NCI-H2171 treated with DMSO at 0.1 percent for 48 hours (cell line): ENCODE measurements at places on chromosomes 6 and 20.

- no peak for DNase-seq
These were observed 24.4 kb downstream of the SPDEF start for GRCh38 chr6:34531580-34532201.

DNA sequence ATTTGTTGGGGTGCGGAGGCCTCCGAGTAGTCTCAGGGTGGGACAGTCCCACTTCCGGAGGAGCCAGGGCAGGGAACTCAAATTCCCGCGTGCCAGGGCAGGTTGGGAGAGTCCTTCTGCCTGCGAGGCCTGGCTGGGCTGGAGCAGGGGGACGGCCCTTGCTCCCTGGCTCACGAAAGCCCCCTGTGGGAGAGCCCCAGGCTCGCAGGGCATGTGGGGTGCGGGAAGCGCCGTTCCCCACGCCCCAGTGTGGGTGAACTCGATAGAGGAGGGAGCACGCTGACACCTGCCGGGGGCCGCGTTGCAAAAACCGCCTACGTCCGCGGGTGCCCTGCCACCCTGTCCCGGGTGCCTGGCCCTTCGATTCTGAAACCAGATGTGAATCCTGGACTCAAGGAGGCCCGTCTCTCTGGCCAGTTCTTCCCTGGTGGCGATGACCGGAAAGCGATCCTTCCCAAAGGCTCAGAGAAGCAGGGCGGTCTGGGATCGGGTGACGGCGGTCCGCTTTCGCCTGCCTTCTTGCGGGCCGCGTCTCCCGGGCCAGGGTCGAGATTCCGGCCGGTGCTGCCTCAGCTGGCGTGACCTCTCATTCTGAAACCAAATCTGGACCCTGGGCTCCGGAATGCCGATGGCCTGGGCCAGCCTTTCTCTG lies 1846.5 kb upstream of the DEFB115 start:
- no peak for DNase-seq

- DNase-seq: peak; percentile 63
These were observed 73.3 kb downstream of the HUS1B start for GRCh38 chr6:583635-584034.

DNA sequence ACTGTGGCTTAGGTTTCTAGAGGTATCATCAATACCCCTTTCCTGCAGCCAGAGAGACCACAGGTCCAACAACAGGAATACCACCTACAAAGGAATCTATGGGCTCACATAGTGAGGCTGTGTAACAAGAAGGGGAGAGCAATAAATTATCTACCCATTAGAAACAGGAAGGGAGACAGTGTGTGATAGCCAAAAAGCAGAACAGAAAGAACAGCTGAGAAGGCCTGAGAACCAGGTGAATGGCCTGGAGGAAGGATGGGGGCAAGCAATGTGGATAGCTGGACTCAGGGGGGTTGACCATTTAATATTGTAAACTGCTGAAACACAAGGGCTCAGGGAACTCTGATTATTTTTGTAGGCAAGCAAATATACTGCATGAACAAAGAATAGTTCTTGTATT lies 628.2 kb downstream of the COL12A1 start:
- DNase-seq: no peak

GRCh38 chr20:23445596-23446217 lies 6.2 kb downstream of the CSTL1 start:
- no peak for DNase-seq

DNA sequence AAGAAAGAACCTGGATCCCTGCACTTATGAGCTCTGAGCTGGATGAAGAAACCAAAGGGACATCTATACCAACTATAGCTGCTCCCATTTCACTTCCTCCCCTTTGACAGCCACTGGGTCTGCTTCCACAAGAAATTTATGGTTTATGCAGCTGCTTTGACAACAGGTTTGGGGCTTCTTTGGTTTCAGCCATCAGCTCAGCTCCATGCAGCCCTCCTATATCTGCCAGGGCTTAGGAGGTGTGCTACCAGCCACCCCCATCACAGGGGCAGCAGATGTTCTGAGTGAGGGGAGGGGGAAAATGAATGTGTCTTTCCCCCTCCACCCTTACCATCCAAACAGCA lies 29.2 kb upstream of the PKHD1 start:
- DNase-seq: no peak

GRCh38 chr20:3765171-3765882 lies 2.2 kb downstream of the ADISSP start:
- DNase-seq: peak; percentile 30

- DNase-seq: no peak
These were observed 25.3 kb upstream of the CTAGE9 start for GRCh38 chr6:131736003-131736596.

- DNase-seq: no peak
These were observed 236.0 kb downstream of the TBXT start for GRCh38 chr6:165931675-165932074.
